ENCODE measurements at places on chromosomes 3 and 15.

DNA sequence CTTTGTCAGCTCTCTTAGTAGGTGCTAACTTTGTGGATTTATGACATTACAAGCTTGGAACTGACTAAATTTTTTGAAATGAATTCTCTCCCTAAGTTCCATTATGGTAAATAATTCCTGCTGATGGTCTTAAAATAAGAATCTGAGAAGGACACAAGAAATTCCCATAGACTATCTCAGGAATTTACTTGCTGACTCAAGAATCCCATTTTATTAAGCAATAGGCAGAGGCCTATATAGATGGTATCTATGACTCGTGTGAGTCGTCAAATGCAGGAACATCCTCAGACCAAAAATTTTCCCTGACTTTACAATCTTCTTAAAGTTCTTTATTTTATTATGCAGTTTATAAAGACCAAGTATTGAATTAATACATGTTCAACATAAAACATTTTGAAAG, 30.7 kb upstream of the CBLB start:
- no peak for DNase-seq

GRCh38 chr3:152209060-152209459, 59.7 kb upstream of the MBNL1 start:
- DNase-seq = no peak

- DNase-seq = no peak
Observed at GRCh38 chr3:37961622-37962431, 28.8 kb upstream of the VILL start.

DNA sequence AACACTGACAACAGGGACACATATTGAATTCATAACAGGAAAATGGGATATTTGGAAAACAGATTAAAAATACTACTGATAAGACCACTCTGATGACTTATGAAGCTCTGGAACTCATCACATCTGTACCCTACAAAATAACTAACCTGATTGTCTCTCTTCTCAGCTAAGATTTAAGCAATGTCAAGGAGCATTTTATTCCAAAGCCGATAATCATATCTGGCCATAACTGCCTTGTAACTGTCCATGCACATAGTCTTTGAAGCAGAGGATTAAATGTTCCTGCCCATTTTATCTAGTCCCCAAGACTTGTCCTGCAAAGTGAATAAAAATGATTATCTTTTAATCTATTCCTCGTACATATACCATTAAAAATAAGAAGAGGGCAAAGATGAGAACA, 234.1 kb downstream of the STAG1 start:
- no peak for DNase-seq

GRCh38 chr3:168996622-168997021, 666.9 kb downstream of the MECOM start:
- peak; percentile 47 for DNase-seq

Measured in erythroblast (primary cell).